ENCODE measurements at places on chromosomes 16 and 17.

DNA sequence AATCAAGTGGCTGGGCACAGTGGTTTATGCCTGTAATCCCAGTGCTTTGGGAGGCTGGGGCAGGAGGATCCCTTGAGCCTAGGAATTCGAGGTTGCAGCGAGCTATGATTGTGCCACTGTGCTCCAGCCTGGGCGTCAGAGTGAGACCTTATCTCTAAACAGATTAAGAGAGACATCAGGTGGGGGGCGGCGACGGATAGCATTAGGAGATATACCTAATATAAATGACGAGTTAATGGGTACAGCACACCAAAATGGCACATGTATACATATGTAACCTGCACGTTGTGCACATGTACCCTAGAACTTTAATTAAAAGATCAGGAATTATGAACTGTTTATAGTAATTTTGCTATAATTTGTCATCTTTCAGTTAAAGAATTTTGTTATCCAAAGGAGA lies 10.3 kb downstream of the RAD51C start:
- no peak for DNase-seq

GRCh38 chr16:77500934-77501664 lies 66.3 kb upstream of the ADAMTS18 start:
- DNase-seq = no peak

- DNase-seq = no peak
Measured at GRCh38 chr17:8869114-8869815, 1.8 kb upstream of the PIK3R6 start.

GRCh38 chr17:82696916-82697807 lies 1.3 kb downstream of the RAB40B start:
- no peak for DNase-seq

GRCh38 chr17:69606142-69606800 lies 191.8 kb downstream of the MAP2K6 start:
- DNase-seq = no peak

DNA sequence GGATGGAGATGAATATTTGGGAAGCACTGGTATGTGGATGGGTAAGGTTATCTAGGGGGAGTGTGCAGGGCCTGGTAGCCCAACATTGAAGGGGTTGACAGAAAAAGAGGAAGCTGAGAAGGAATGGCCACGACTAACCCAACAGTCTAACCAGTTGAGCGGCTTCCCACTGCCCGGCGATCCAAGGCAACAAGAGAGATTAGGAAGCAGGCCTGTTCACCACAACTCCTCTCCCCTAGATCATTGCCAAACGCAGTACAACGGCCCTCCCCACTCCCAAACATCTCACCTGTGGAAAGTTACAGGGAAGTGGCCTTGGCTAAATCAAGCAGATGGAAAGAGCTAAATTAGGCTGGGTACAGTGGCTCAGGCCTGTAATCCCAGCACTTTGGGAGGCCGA lies 11.2 kb upstream of the RANGRF start:
- DNase-seq = no peak

- no peak for DNase-seq
Measured at GRCh38 chr16:84360170-84360569, 8.2 kb upstream of the ATP2C2 start.

DNA sequence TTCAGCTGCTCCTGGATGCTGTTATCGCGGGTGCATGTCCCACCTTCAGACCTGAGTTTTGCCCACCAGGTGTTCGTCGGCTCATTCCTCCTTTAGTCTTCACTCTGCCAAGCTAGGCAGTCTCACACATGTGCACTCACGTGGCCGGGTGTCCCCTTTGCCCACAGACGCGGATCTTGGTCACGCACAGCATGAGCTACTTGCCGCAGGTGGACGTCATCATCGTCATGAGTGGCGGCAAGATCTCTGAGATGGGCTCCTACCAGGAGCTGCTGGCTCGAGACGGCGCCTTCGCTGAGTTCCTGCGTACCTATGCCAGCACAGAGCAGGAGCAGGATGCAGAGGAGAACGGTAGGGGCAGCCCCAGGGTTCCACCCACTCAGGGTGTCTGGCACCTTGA lies 133.1 kb downstream of the ABCC6 start:
- DNase-seq = no peak

DNA sequence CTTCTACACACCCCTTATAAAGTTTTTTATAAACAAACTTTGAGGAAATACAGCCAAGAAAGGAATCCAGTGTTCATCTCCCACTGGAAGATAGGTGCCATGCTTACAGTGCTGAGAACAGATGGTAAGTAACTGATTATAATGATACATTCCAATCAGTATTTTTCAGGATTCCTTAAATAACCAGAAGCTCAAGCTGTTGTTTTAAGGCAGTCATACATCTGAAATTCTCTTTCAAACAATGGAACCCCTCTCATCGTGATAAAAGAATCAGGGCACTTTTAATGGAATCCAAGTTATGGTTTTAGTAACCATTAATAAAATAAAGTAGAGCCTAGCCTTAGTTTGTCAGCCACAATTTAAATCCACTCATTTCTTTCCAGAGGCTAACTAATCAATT lies 56.1 kb upstream of the STAC2 start:
- no peak for DNase-seq

DNA sequence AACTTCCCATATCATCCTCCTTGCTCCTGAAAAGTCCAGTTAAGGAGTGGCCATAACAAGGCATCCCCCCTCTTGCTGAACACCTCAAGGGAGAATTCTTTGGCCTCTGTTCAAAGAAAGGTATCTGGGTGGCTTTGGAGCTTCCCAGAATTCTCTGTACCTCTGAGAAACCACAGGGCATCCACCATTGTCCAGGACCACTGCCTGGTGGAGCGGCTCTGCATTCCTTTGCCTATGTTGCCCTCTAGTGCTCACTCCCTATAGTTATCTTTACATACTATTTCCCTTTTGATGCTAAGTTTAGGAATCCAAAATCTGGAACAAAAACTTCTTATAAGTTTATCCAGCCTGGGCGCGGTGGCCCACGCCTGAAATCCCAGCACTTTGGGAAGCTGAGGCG lies 30.3 kb downstream of the CHD9NB start:
- DNase-seq = no peak

DNA sequence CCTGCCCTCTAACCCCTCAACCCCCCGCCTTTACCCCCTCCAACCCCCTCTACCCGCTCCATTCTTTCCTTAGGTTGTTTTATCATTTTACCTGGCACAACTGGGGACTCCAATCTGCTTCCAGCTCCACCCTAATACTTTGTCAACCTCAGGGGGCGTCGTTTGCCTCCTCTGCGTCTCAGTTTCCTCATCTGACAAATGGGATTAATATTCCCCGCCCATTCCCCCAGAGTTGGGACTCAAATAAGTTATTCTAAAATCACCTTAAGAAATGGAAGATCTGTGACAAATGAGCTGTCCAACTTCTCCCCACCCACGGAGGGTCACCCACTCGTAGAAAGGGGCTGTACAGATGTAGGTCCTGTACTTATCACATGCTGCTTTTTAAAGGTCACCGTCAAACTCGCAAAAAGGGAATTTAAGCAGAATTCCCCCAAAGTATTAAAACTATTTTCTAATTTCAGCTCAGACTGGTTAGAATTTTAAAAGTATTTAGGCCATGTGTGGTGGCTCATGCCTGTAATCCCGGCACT lies 40.6 kb upstream of the CPNE2 start:
- DNase-seq = no peak

DNA sequence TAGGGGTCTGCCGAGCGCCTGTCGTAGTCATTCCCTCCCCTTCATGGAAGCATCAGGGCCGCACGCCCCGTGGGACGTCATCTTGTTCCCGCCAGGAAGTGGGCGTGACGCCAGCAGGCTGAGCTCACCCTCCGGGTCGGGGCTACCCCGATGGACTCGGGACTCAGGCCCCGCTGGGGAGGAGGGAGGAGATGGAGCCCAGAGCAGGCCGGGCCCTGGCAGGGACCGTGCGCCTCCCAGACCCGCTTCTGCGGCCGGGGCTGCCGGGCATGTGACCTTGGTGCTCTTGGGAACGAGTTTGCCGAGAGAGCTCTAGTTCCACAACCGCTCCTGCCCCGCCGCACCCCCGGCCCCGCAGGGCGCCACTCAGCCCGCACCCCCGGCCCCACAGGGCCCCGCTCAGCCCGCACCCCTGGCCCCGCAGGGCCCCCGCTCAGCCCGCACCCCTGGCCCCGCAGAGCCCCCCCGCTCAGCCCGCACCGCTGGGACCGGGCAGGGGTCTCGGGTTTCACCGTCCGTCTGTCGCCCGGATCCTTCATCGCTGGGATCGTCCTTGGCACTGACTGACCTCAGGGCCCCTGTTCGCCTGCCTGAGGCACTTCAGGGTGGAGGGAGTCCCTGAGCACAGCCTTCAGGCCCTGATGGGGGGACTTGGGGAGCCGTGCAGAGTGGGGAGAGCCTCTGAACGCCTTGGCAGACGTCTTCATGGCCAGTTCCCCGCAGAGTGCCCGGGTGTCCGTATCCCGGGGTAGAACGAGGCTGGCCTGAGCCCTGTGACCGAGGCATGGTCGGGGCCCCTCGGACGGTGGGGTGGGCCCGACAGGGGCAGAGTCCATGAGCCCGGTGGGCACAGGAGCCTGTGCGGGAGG lies 5.8 kb downstream of the CACNA1H start:
- no peak for DNase-seq

DNA sequence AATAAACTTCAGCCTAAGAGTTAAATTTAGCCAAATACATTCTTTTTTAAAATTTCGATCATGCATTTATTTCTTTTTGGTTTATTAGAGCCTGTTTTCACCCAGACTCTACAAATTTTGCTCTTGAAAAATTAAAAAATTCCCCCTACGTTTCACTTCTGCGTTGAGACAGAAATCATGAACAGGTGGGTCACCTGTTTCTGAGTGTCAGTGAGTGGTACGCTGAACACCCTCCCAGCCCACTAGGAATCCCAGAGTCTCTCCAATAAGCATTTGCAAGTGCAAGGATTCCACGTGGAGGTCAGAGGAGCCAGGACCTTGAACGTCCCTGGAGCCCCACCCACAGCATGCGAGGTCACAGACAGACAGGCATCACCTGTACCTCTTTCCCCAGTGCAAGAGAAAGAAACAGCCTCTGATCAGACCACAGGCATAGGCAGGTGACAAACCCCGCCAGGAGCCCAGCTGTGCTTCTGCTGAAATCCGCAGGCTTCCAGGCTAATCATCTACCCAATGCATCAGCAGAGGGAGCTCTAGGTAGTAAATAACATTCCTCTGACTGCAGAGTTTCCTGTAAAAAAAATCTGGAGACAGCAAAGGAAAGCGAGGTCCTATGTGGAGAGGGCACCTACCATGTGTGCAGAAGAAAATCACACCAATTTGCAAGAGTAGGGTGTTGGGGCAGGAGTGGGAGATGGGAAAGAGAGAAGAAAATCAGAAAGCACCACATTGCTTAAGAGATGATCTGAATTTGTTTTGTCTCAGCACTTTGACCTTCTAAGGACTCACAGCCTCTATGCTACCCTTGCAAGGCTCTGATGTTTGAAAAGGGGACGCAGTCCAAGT lies 5.9 kb upstream of the XYLT1 start:
- DNase-seq = peak; percentile 30
